Activated naive CD4-positive, alpha-beta T cell (primary cell): ENCODE measurements at places on chromosomes 7 and 10.

DNA sequence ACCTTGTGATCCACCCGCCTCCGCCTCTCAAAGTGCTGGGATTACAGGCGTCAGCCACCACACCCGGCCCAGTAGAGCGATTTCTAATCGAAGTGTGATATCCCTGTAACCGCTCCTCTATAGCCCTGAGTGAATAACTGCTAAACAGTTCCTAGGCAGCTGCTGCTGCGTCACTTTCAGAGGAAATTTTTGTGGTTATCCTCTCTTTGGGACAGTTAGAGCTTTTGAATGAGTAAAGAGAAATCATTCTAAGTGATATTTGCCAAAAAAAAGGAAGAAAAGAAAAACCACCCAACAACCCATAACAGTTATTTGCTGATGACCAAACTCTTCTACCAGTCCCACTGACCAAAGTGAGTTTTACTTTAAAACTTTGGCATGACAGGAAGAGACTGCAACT, 59.9 kb downstream of the MKX start:
- no peak for DNase-seq

- DNase-seq = no peak
Observed at GRCh38 chr10:21740989-21741388, 207.0 kb downstream of the MLLT10 start.

GRCh38 chr7:70165477-70166170, 567.3 kb downstream of the AUTS2 start:
- DNase-seq = no peak

DNA sequence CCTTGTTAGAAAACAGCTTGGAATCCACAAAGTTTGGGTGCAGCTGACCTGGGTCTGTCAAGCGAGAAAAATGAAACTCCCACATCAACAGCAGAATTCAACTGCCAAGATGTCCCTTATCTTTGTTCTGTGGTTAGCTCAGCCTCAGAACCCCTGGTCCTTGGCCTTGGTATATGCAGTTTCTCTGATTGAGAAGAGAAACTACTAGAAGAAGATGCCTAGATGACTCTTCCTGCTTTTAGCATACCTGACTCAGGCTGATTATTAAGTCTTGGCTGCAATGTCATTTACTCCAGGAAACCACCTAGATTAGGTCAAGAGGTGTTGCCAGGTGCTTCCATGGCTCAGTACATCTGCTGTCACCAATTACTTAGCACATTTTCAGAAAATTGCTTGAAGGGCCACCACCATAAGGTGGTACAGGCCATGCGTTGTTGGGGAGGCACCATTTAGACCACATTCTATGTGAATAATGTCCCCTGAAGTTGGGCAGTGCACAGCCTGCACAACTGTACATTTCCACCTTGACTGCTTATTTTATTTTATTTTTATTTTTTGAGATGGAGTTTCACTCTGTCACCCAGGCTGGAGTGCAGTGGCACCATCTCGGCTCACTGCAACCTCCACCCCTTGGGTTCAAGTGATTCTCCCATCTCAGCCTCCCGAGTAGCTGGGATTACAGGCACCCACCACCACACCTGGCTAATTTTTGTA, 59.4 kb upstream of the ZNF438 start:
- DNase-seq = no peak

- DNase-seq = no peak
Observed at GRCh38 chr7:2354939-2355704, 495 bp downstream of the EIF3B start.

- DNase-seq = no peak
Observed at GRCh38 chr10:71509444-71509843, 112.7 kb downstream of the CDH23 start.

DNA sequence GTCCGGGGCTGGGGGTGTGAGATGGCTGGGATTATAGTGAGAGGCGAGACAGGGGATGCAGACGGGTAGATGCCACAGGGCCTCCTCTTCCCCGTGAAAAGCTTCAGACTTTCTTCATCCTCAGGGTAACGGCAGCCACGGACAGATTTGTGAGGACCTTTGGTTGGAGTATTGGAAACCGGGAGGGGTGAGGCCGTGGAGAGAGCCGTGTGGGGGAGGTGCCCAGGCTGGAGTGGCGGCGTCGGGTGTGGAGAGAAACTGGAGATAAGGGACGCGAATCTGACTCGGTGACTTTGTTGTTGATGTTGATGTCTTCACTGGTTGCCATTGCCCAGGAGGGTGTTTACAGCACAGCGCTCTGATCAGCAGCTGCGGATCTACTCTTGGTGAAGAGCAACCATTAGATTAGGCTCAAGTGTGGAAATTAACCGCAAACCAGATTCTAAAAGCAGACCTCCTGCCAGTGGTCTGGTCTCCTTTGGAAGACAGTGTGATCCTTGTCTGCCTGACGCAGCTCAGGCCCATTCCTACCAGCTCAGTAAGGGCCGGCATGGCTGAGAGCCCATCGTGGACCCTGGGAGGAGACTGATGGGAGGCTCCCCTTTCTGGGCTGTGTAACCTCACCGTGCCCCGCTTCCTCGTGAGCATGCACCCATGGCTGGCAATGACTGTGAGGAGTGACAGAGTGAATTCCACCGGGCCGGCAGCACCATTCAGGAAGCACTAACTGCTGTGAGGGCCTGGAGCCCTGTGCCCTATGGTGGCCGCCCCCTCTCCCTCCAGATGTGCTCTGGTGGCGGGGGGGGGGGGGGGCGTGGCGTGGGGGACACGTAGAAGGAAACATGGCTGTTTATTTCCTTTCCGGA, 90.3 kb downstream of the INPP5A start:
- DNase-seq = no peak

- no peak for DNase-seq
Observed at GRCh38 chr7:74604326-74605020, 53.0 kb upstream of the GTF2I start.

- DNase-seq = no peak
Observed at GRCh38 chr10:43227911-43228782, 38.7 kb downstream of the RASGEF1A start.
